Left lobe of liver (tissue), 2 donors: ENCODE measurements at places on chromosomes 7 and 10. TPM values are rescaled to one million over a fixed set of nuclear protein-coding genes. Genes with fewer than 3 reads are reported as not detected.

DNA sequence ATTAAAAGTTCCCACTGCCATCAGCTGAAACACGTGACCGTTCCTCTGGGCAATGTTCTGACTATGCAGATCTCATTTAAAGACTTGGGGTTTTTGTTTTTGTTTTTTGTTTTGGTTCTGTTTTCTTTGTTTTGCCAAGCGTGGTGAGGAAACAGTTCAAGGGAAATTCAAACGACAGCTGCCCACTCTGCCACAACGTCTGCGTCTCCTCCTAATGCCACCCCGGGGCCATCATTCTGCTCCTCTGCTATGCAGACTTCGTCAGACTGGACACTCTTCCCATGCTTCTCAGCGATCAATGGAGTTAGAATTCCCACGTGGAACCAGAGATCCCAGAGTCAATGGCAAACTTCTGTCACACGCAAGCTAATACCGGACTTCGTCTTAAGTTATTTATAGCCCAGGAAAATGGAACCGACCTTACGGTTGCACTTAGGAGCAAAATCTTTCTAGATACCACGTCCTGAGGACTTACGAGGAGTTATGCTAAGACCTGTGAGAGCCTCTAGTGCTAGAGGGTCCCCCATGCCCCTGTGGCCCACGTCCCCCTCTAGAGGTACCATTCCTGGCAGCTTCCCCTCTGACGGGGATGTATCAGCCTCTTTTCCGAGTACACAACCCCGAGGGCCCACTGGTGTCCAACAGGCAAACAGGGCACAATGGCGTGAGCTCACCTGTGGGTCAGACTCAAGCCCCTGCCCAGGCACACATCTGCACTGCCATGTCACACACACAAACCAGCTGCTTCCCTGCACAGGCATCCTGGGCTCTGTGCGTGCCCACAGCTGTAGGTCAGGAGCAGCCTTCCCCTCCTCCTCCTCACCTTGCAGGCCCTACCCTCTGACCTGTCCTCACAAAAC is 24.4 kb downstream of the EBF3 start:
- DNase-seq, result no peak

LRRC18 gene
- total RNA-seq, result not detected

- DNase-seq, result no peak
Observed at GRCh38 chr10:100037758-100038315, 28.1 kb upstream of the DNMBP start.

DNA sequence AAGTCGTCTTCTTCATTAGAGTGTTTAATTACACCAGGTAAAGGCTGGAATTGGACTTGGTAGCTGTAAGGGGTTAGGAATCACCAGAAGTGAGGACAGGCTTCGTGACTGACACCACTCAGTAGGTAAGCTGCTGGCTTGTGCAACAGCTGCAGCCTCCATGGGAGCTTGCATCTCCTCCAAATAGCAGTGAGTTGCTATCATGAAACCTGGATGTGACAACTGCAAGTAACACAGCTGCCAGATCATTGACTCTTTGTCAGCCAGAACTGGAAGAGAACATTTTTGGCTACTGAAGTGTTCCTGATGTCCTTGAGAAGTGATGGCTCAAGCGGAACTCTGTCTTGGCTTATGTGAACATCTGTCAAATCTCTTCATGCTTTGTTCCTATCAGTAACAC is 64.1 kb upstream of the MSRB2 start:
- no peak for DNase-seq

ASAH2 gene
- total RNA-seq, result 2.5 TPM
